ENCODE measurements at places on chromosomes 11 and 22. TPM values are rescaled to one million over a fixed set of nuclear protein-coding genes. Genes with fewer than 3 reads are reported as not detected.

Gene LTO1
- total RNA-seq = 31.6 TPM

Gene CERK
- total RNA-seq = 65.1 TPM

Gene ELF5
- total RNA-seq = not detected

Gene CSF2RB
- 40.1 TPM for total RNA-seq

Gene BBS1
- total RNA-seq = 21.5 TPM

Gene CARD10
- total RNA-seq = not detected

Gene FOLH1
- total RNA-seq = not detected

Gene HBE1
- total RNA-seq = not detected

Gene APOA5
- total RNA-seq = not detected

Gene CLDN5
- 3.8 TPM for total RNA-seq

Gene SF3B2
- total RNA-seq = 235 TPM

Gene ACCS
- 30.7 TPM for total RNA-seq

Gene TYMP
- total RNA-seq = 173 TPM

Gene CREB3L1
- not detected for total RNA-seq

Gene SMTNL1
- total RNA-seq = not detected

Gene MOGAT2
- total RNA-seq = not detected

Gene POU2AF2
- not detected for total RNA-seq

Gene HBG2
- total RNA-seq = not detected

Data from T-helper 1 cell treated with Interleukin-12 subunit alpha and Interleukin-12 subunit beta and Interleukin-4 antibody, amounts not matched to agents 30 ng/mL and 1 ng/mL, for 36 hours (primary cell).